GM23338 (cell line): ENCODE measurements at places on chromosomes 12 and 14.
A peak's percentile ranks its signal among the peaks of the same experiment; 100 is the strongest.

DNA sequence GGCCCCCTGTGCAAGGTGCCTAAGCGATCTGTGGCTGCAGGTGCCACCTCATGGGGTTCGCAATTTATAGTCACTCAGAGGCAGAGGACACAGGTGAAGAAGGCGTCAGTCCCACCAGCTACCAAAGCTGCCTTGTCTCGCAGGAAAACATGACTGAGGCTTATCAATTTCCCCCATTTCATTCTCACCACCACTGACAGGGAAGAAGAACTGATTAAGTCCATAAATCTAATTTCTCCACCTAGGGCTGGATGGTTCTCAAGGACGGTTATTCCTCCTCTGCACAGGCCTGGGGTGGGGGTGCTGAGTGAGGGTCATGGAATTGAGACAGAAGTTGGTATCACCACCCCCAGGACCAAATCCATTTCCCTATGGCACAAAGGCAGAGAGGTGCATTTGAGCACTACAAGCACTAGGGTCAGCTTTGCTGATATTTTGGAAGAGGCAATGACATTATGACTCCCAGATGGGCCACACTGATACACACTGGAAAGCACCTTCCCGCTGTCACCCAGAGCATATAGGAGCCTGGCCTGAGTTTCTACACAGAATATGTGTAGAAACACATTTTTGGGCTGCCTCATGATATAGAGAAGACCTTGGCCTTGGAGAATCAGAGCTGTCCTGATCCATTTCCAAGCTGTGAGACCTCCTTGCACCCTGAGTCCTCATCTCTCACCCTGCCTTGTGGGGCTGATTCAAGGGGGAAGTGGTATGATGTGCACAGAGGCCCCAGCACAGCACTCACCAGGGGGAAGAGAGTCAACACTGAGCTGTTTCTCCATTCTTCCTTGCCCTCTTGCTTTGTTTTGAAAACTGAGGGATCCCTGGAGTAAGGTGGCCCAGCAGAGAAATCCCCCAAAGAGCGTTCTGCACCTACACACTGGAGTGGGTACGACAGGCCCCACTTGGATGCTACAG, 59.4 kb downstream of the PITPNM2 start:
- DNase-seq: no peak

- DNase-seq: peak; percentile 82
Observed at GRCh38 chr14:75800792-75801191, 139.7 kb downstream of the TTLL5 start.

GRCh38 chr12:26297396-26298070, 102.2 kb downstream of the SSPN start:
- DNase-seq: no peak

GRCh38 chr12:39581592-39581991, 38.0 kb downstream of the ABCD2 start:
- no peak for DNase-seq

GRCh38 chr12:14356147-14356546, 9.3 kb upstream of the ATF7IP start:
- no peak for DNase-seq

DNA sequence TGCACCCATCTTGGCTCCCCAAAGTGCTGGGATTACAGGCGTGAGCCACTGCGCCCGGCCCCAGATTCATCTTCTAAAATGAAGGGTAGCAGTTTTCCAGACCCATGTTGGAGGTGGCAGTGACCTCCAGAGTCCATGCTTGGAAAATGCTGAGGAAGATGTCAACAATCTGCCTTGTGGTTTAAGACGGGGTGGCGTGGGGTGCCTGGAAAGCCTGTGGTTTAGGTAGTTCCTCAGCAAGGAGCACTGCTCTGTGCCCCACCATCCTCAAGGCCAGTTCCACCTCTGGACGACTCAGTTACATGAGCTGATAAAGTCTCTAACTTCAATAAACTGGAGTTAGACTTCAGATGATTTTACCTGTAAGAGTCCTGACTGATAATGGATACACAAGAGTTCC, 48.6 kb downstream of the DRAM1 start:
- DNase-seq: no peak

- DNase-seq: no peak
Observed at GRCh38 chr12:29609431-29610215, 112.1 kb upstream of the OVCH1 start.

GRCh38 chr12:124599074-124599999, 31.9 kb upstream of the NCOR2 start:
- no peak for DNase-seq

DNA sequence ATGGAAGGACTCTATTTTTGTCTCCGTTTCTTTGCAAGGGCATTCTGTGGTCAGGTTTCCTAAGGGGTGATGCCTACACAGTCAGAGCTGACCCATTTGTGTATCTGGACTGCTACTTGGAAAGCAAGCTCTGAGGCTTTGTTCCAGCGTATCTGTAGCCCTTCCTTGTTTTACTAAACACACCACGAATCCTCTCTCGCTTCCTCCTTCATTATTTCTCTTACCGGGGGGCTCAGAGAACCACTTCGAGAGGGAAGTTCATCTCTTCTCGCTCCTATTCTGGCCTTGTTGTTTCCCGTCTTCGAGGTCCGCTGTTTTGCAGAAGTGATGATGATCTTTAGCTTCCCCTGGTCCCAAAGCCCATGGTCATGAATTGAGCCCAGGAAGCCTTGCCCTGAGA, 164.7 kb downstream of the SSPN start:
- DNase-seq: no peak

- DNase-seq: peak; percentile 55
Observed at GRCh38 chr14:56902385-56902784, 92.1 kb upstream of the OTX2 start.
